Uterus (tissue), 4 donors: ENCODE measurements at places on chromosomes 6 and 20. TPM values are rescaled to one million over a fixed set of nuclear protein-coding genes. Genes with fewer than 3 reads are reported as not detected.
A peak's percentile ranks its signal among the peaks of the same experiment; 100 is the strongest.

SGK2 gene
- 2.4 TPM for total RNA-seq

CLDN20 gene
- total RNA-seq = not detected

PTK6 gene
- not detected for total RNA-seq

CCM2L gene
- total RNA-seq = 6.9 TPM

COL20A1 gene
- 1.2 TPM for total RNA-seq

OPN5 gene
- total RNA-seq = not detected

FAM83B gene
- total RNA-seq = not detected

PTPRK gene
- 46.2 TPM for total RNA-seq

ID1 gene
- total RNA-seq = 534 TPM

QKI gene
- total RNA-seq = 156 TPM

APCDD1L gene
- total RNA-seq = 1.1 TPM

CYP39A1 gene
- total RNA-seq = 3.1 TPM

DNA sequence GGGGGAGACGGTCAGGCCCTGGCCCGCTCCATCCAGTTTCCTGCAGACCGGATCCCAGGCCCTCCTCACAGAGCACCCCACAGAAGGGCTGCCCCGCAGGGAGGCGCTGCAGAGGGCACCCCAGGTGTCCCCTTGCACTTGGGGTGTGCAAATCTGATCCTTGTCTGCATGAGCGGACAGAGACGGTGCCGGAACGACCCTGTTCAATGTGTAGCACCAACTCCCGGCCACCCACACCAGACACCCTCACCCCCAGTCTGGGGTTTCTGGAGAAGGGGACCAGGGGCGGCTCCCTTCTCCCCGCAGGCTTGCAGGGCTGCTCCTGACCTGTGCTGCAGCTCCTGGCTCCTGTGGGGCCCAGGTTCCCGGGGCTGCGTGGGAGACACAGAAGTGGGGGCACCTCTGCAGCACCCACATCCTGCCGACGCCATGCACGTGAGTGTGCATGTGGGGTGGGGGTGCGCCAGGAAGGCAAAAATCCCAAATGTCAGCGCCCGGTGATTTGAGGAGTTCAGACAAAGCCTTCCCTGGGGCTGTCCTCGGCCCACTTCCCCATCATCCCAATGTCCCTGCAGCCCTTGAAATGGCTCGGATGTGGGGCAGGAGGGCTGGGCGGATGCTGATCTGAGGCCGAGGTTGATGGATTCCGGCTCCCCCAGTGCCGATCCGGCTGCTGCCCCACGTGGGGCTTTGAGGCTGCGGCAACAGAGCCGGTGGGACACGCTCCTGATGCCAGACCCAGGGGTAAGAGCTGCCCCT, 85.3 kb upstream of the BHLHE23 start:
- peak; percentile 3 for DNase-seq

DNA sequence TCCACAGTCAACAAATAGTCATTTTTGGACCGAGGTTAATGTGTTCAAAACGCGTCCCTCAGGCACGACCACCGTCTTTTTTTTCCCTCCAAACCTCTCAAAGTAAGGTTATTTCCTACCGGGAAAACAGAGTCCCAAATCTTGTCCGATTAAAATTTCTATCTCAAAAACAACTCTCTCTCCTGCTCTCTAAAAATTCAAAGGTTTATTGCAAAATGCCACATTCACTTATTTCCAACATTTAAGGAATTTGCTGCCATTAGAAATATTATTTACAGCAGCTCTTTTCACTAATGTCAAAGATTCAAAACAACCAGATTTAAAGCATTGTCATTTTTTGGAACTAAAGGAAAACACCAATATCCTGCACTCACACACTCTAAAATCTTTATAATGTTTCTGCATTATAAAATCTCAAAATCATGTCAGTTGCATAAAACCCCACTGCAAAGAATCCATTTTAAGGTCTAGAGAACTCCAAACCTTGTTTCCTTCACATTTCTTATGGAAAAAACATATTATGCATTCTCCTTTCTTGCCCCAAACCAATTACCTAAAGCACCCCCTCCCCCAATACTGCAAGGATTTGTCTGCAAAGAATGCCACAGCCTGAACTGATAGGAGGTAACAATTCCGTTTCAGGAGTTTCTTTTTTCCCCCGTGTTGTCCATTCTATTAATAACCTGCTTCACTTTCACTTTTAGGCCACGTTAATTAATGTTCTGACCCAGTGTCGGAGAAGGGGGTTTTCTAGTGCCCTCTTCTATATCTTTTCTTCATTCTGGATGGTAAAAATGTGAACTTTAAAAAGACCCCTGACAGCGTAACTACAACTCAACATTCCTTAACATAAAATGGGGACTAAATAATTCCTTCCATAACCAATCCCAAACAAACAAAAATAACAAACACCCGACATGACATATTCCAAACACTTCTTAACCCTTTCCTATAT, 1.4 kb downstream of the NRN1 start:
- DNase-seq = no peak

DNA sequence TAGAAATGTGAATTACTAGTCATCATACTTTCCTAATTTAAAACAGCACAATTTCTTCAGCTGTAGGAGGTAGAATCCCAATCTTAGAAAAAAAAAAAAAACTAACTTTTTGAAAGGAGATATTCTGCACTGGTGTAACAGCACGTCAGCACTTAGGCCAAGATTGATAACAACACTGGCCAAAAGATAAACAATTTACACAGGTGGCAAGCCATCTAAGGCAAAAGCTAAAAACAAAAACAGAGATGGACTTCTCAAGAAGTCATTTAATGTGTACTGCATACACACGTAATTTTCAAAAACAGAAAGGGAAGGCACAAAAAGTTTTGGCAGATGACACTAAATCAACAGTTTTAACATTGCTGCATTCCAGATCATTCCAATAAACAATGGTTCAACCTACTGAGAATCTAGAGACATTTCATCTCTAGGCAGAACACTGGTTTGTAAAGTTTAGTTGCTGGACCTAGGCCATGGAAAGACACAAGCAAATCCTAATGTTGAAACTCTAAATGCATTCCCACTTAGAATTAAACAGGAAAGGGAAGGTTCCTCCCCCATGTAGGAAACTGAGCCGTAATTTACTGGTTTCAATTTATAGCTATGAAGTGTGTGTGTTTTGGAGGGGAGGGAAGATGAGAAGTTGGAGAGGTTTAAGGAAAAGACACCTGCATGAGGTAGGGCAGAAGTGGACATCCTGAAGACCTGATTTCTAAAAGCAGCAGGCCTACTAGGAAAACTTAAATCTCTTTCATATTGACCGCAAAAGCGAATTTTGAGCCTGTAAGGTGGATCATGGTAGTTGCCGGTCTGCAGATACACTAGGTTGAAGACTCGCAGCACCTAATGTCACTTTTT, 1.3 kb downstream of the GCLC start:
- no peak for DNase-seq

- no peak for DNase-seq
Measured at GRCh38 chr20:47233333-47234188, 122.9 kb downstream of the ZMYND8 start.

DNA sequence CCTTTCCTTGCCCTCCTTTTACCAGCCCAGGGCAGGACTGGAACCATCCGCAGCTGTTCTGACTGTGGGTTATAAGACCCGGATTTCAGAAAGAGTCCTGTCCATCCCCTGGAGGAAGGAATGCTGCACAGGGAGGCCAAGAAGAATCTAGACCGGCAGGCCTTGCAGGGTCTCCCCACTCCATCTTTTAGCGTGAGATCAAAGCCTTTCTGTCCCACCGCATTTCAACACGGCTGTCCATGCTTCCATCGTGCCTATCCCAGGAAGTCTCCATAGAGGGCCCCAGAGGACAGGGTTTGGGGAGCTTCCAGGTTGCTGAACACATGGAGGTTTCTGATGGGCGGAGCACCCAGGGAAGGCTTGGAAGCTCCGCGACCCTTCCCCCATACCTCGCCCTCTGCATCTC, 79.3 kb upstream of the AGPAT4 start:
- DNase-seq = no peak

- DNase-seq = peak; percentile 32
Measured at GRCh38 chr6:88165844-88166492, at the start of gene CNR1. Gene CNR1, minus strand, starts transcription at chr6:88166347. Its CDS starts 21,073 bp downstream, at chr6:88145274.

GRCh38 chr20:1908191-1908590, 13.0 kb downstream of the SIRPA start:
- DNase-seq = no peak

GRCh38 chr6:95294043-95294442, 283.3 kb upstream of the MANEA start:
- DNase-seq = no peak

- DNase-seq = no peak
Measured at GRCh38 chr6:22433745-22434144, 135.6 kb upstream of the HDGFL1 start.

- no peak for DNase-seq
Measured at GRCh38 chr6:79453558-79454042, 83.6 kb downstream of the LCA5 start.

- DNase-seq = no peak
Measured at GRCh38 chr20:38157635-38158495, 7.2 kb downstream of the TGM2 start.

DNA sequence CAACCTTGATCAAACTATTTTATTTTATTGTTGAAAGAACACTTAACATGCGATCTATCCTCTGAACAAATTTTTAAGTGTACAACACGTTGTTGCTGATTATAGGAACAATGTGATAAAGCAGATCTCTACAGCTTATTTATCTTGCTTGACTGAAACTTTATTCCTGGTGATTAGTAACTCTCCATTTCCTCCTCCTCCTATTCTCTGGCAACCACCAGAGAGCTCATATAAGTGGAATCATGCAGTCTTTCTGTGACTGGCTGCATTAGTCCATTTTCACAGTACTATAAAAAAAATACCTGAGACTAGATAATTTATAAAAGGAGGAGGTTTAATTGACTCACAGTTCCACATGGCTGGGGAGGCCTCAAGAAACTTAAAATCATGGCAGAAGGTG, 218.1 kb downstream of the LRFN2 start:
- DNase-seq = no peak

- no peak for DNase-seq
Measured at GRCh38 chr20:56995149-56995548, 271.3 kb downstream of the BMP7 start.

DNA sequence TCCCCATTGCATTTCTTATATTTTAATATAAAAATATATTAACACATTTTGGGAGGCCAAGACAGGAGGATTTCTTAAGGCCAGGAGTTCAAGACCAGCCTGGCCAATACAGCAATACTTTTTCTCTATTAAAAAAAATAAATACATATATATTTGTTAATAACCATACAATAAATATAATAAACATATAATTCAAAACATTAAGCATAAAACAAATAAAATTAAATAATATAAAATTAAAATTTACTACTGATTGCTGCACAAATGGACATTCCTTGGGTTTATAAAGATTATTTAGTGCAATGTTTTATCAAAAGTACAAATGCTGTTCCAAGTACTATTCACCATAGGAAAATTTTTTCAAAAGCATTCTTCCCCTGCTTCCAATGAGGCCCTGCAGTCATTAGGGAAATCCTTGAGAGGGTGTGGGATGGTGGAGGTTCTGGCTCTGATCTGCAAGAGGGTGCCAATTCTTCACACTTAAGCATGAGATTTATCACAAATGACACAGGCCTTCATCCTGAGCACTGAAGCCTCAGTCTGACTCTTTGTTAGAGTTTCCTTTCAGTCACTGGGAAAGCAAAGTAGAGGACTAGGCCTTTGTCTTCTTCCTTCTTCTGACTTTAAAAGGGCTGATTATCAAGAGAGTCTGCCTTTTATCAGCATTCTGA, 596.7 kb downstream of the EPM2A start:
- no peak for DNase-seq

DNA sequence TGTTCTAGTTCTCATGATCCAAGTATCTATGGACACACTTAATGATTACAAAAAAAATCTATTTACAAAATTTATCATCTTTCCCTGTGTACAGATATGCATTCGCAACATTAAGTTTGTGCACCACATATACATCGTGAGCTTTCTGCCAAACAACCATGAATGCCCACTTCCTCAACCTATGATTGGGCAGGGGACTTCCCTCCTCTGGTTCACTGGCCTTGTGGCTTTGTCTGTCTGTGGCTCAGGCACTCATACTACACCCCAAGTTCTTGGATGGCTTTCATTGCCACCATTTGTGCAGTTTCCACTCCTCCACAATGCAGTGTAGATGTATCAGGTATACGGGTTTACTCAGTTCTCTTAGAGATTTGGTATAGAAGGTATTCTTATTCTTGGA, 74.9 kb downstream of the HS3ST5 start:
- no peak for DNase-seq

DNA sequence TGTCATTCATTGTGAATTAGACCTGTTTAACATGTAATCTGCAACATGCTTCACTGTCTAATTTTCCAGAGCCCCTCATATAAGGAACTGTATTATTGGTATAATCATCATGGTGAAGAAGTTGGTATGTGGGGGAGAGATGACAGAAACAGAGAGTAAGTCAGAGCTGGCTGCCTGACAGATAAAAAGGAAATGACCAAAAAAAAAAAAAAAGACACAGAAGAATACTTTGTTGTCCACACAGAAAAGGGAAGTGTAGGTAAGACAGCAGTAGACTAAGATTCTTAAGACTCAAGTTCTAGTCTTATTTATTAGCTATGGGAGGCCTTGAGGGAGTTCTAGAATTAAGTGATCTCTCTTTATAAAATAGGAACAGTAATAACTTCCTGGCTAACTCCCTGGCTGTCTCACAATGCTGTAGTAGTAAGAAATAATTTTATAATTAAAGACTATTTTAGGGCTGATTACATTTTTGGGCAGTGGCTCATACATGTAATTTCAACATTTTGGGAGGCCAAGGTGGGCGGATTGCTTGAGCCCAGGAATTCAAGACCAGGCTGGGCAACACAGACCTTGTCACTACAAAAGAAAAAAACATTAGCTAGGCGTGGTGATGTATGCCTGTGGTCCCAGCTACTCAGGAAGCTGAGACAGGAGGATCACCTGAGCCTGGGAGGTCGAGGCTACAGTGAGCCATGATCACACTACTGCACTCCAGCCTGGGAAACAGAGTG, 102.5 kb downstream of the PRL start:
- DNase-seq = no peak

DNA sequence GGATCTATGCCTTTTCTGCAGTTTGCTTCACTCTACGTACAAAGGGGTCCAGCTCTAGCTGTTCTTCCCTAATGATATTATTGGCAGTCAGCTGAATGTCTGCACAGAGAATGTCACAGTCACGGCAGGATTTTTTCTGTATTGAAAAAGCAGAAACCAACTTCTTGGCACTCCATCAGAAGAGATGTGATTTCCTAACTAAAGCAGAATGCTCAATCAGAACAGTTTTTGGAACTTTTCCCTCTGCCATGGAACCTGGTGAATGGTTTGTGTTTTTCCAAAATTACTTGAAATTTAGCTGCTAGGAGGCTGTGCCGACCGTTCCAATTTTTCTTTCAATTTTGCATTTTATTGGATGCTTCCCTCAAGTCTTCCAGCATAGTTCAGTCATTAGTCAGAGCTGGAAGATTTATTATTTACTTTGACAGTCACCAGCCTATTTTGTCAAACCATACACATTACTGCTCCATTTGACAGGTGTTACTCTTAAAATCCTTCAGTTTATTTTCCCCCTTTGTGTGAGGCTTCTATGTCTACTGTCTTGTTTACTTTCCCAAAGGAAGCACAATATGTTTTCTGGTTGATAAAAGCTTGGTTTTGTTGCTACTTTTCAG, 259.6 kb upstream of the EPHA7 start:
- no peak for DNase-seq
